Smooth muscle cell of the umbilical artery (primary cell): ENCODE measurements at places on chromosomes 16 and 17. TPM values are rescaled to one million over a fixed set of nuclear protein-coding genes. Genes with fewer than 3 reads are reported as not detected.

The MATCAP1 gene
- total RNA-seq: 9.8 and 12.4 TPM in 2 replicates

The KRTAP4-5 gene
- not detected in 2 replicates for total RNA-seq

The RAMP2 gene
- total RNA-seq: not detected in 2 replicates

The MT1A gene
- 0.88 TPM in 1 of 2 replicates, not detected in the other for total RNA-seq

The CLEC3A gene
- 0.05 TPM in 1 of 2 replicates, not detected in the other for total RNA-seq

The CFAP20 gene
- 35.7 and 44.2 TPM in 2 replicates for total RNA-seq

The SOCS7 gene
- 11.9 and 15.6 TPM in 2 replicates for total RNA-seq
